8988T (cell line): ENCODE measurements at places on chromosomes 6 and 20.

GRCh38 chr20:38828514-38829295 lies 23.2 kb downstream of the PPP1R16B start:
- no peak for DNase-seq

- peak; percentile 89 for DNase-seq
Observed at GRCh38 chr20:45812157-45813005, at the start of gene UBE2C. UBE2C (plus strand) TSS chr20:45812644; CDS start chr20:45812696, 52 bp downstream.

DNA sequence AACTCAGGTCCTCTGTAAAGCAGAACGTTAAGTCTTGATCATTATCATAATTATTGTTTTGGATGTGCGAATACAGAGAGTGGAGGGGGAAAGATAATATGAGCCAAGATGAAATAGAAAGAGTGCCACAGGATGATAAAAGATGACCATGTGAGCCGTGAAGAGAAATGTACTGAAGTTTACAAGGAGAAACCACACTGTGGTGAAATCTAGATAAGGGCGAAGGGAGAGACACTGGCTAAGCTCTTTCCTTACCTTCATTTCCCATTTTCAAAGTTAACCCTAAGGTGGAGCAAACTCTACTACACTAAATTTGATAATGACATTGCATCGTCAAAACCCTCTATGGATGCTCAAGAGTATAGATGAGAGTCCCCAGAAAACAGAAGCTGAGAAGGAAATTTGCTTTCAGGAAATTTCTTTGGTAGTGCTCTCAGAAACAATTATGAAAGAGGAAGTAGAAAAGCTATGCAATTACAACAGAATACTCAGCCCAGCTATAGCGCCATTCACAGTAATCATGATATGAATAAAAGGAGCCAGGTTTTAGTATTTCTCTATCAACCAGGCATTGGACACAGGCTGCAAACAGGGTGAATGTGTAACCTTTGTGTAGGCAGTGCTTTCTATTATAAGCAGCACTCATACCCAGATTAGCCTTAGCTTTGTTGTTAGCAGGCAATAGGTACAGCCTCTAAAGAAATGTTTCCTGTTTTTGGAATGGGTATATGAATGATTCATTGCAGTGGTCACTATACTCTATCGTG lies 1080.7 kb downstream of the GRIK2 start:
- no peak for DNase-seq

DNA sequence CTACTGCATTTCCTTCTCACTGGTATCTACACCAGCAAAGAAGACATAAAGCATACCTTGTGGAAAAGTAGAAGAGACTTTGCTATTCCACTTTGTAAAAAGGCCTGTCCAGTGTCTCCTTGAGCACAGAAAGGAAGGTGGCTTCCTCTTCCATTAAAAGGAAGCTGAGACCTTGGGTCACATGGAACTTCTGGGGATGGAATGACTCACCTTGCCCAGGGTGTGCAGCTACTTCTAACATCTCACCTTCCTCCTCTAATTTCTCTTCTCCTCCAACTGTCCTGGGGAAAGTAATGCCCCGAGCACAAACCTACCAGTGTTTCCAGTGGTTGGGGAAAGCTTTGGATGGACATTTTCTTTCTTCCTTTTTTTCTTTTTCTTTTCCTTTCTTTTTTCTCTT lies 848.8 kb upstream of the MAP3K7 start:
- DNase-seq, result no peak

GRCh38 chr20:40803381-40803780 lies 114.3 kb upstream of the MAFB start:
- DNase-seq, result no peak

DNA sequence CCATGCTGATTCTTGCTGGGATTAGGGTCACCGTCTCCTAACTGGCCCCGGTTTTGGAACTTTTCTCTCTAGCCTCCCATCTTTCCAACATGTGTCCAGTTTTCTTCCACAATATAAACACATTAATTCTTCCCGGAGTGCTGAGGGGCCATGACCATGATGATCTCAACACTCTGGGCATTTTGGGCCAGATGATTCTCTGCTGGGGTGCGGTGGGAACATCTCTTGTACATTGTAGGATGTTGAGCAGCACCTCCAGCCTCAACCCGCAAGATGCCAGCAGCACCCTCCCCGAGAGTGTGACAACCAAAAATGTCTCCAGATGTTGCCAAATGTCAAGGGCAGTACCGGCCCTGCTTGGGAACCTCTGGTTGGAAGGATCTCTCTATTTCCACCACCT lies 164.8 kb downstream of the TFAP2C start:
- DNase-seq, result no peak

DNA sequence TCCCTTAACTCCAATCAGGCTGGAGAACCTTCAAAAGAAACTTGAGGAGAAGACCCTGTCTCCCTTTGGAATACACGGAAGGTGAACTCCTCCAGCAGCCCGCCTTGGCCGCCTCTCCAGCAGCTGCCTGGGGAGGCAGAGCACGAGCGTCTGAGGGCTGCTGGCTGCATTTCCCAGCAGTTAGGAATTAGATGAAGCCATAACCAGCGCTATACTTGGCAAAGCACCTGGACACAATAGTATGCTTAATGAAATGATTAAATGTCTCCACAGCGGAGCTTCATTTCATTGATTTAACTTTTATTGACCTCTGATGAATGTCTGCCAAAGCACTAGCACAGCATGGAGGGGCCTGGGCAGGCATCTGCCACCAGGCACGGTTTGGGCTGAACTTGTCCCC lies 73.5 kb downstream of the TMEM242 start:
- DNase-seq, result no peak
